ENCODE measurements at places on chromosomes 5 and 9. TPM values are rescaled to one million over a fixed set of nuclear protein-coding genes. Genes with fewer than 3 reads are reported as not detected.

PHYHD1 gene
- 34.0 TPM for total RNA-seq

RNF208 gene
- 2.7 TPM for total RNA-seq

AIF1L gene
- total RNA-seq: 30.4 TPM

- no peak for DNase-seq
Measured at GRCh38 chr5:177380805-177381126, 3.5 kb upstream of the SLC34A1 start.

- DNase-seq: no peak
Measured at GRCh38 chr9:78252616-78253015, 16.7 kb downstream of the CEP78 start.
